ENCODE measurements at places on chromosomes 16 and 17.

DNA sequence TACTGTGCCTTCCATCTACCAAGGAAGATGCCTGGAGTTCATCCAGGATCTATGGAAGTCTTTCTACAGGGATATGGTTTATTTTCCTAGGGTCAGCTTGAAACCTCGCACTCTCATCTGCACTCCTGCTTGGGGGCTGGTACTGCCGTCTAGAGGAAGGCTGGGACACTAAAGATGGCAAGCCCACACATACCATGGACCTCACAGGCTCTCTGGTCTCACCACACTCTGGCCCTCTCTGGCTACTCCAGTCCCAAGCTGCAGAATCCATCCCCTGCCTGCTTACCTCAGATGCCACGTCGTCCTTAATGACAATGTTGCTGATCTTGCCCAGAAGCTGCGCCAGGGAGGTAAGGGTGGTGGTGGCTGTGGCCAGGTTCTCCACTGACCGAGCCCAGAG lies 2.1 kb upstream of the UNC119 start:
- no peak overlapping the region for H3K4me3 ChIP-seq
- H3K4me1 ChIP-seq, result peaks cover 42% of the 10 kb centered on the region
- peaks cover 60% of the 10 kb centered on the region for H3K36me3 ChIP-seq

DNA sequence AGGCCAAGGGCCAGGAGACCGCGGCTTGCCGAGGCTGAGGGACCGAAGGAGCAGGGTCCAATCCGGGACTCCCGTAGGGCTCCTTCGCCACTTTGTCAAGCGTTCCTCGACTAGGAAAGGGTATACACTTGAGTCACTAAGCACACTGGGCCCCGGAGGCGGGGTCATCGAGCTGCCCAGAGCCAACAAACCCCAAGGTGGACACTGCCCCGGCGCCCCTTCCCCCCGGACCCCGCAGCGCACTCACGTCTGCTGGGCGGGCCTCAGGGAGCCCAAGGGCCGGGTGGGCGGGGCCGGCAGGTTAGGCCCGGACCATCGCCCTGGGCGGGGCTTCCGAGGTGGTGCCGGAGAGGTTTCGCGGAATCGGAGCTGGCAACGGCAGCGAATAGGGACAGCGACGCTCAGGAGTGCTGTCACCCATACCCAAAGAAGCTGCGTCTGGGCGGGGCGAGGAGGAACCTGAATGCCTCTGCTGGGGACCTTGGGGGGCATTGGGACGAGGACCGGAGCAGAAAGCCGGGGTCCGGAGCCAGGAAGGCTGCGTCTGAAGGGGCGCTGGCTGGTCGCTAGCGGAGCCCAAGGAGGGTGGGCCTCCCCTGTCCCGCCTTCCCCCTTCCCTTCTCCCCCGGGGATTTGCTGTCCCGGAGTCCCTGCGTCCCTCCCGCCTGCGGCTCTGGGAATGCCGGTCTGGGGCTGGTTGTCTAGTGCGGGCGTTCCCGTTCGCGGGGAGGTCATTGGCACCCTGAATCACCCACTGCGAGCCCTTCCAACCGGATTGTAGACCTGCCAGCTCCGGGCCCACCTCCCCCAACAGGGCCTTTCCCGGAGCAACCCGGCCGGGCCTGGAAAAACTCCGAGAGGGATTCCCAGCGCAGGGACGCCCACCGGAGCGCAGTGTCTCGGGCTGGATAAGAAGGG lies 118.2 kb upstream of the SMURF2 start:
- DNase-seq, result peak; percentile 43
- peak overlapping the region; percentile 87 for H3K27ac ChIP-seq
- H3K4me1 ChIP-seq, result peaks cover 65% of the 10 kb centered on the region
- H3K4me3 ChIP-seq, result peak overlapping the region; percentile 72

GRCh38 chr16:84839054-84839453 lies 19.3 kb downstream of the CRISPLD2 start:
- no peak overlapping the region for H3K4me3 ChIP-seq
- H3K27ac ChIP-seq, result peak overlapping the region; percentile 36
- peaks cover 48% of the 10 kb centered on the region for H3K27me3 ChIP-seq
- peaks cover 14% of the 10 kb centered on the region for H3K36me3 ChIP-seq

DNA sequence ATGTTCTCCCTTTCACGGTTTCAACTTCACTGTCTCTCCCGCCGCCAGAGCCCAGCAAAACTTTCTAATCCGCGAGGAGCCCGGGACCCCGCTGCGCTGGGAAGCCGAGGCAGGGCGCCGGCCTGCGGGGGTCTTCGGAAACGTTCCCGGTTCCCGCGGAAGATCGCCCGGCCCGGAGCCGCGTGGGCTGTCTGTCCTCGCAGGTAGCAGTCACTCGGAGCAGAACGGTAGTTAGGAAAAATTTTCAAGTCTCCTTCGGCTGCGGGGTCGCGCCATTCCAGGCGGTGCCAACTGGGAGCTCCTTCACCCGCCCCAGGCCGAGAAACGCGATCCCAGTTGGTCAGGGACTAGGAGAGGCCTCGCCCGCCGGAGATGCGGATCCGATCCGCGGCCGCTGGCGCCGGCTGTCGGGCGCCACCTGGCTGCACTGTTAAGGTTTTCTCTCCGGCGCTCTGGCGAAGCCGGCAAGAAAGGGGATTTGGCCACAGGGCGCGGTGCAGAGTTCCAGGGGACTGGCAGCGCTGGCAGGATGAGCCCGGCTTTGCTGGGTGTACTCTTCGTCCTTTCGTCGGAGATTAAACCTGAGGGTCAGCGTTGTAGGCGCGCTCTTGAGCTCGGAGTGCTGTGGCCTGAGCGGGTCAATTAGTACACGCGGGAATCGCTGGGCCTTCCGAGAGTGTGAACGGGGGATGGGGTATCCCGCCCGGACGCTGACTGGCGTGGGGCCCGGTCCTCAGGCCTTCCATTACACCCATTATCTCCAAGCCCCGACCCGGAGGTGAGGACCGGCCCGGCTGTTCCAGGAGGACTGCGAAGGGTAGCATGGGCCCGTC lies 135.4 kb downstream of the KCNJ12 start:
- peak overlapping the region; percentile 77 for H3K4me3 ChIP-seq
- peaks cover 10% of the 10 kb centered on the region for H3K27me3 ChIP-seq
- peak; percentile 86 for DNase-seq
- peak overlapping the region; percentile 79 for H3K27ac ChIP-seq

DNA sequence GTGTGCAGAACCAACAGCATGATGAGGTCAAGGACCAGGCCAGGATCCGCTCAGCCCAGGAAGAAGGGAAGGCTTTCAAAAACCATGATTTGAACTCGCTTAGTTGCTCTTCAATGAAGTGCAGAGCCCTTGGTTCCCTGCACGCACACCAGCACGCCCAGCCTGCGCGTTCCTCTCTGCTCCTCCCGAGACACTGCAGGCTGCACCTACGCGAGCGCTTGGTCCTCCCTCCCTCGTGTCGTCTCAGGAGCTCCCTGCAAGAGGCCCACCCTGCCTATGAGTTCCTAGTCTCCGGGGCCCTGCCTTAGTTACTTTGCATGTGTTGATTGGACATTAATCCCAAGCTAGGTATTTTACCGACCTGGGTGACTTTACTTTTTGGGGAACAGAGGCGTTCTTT lies 132.9 kb upstream of the TNRC6C start:
- peaks cover 53% of the 10 kb centered on the region for H3K4me1 ChIP-seq
- H3K27me3 ChIP-seq, result no peaks in the 10 kb centered on the region
- no peak overlapping the region for H3K4me3 ChIP-seq
- no peaks in the 10 kb centered on the region for H3K36me3 ChIP-seq
- DNase-seq, result no peak
- H3K27ac ChIP-seq, result no peak overlapping the region

- H3K36me3 ChIP-seq, result peaks cover 21% of the 10 kb centered on the region
- no peak for DNase-seq
- no peaks in the 10 kb centered on the region for H3K27me3 ChIP-seq
- H3K4me1 ChIP-seq, result peaks cover 95% of the 10 kb centered on the region
- H3K27ac ChIP-seq, result no peak overlapping the region
These were observed 67.9 kb downstream of the CREBBP start for GRCh38 chr16:3812469-3813172.

DNA sequence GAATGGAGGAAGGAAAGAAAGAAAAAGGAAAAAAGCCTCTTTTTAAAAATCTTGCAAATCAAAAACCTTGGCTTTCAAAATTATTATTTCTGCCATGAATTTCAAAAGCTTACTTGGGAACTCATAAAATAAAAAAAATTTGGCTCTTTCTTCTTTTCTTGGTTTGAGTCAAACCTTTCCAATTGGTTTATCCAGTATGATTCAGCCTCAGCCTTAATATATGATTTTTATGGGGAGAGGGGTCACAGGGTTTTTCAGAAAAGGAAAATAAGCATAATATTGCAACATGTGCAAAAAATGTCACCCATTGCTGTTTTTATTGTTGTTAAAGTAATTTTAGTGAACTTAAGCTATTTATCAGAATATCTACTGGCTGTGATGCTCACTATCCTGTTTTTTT lies 31.2 kb upstream of the HAPSTR1 start:
- H3K36me3 ChIP-seq, result no peaks in the 10 kb centered on the region
- H3K4me1 ChIP-seq, result peaks cover 17% of the 10 kb centered on the region
- no peak for DNase-seq
- H3K4me3 ChIP-seq, result no peak overlapping the region

DNA sequence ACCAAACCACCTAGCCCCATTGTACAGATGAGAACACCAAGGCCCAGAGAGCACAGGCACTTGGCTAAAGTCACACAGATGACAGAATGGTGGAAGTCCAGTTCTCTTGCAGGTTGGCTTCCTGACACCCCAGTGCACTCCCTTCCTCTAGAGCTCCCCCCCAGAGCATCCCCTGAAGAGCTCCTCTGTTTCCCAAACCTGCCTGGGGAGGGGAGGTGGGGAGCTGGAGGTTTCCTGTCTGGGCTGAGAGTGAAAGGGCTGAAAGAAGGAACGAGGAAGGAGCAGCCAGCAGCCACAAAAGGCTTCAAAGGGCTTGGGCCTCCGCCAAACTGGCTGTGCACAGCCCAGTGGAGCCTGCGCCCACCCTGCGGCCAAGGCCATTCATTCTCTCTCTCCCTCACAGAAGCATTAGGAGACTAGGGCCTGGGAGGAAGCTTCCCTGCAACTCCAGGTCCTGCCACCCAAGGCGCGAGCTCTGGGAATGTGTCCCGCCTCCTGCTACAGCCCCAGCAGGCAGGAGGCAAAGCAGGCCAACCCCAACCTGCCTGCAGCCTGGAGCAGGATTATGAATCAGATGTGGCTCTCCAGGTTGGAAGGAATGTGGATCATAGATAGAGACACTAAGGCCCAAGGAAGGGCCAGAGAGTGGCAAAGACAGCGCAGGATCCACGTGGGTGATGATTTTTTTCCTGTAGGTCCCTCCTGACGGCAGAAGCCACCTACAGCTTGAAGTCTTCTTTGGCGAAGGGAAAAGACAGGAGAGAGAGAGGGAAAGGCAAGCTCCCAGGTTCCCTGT lies 913 bp downstream of the SLC13A5 start:
- peaks cover 19% of the 10 kb centered on the region for H3K4me1 ChIP-seq
- no peak for DNase-seq
- peak overlapping the region; percentile 58 for H3K4me3 ChIP-seq
- no peaks in the 10 kb centered on the region for H3K36me3 ChIP-seq

GRCh38 chr17:2023692-2024571 lies 1.2 kb downstream of the RTN4RL1 start:
- H3K27me3 ChIP-seq, result peaks cover 56% of the 10 kb centered on the region
- H3K4me1 ChIP-seq, result peaks cover 43% of the 10 kb centered on the region
- peak overlapping the region; percentile 16 for H3K27ac ChIP-seq
- H3K36me3 ChIP-seq, result no peaks in the 10 kb centered on the region
- H3K4me3 ChIP-seq, result peak overlapping the region; percentile 77

DNA sequence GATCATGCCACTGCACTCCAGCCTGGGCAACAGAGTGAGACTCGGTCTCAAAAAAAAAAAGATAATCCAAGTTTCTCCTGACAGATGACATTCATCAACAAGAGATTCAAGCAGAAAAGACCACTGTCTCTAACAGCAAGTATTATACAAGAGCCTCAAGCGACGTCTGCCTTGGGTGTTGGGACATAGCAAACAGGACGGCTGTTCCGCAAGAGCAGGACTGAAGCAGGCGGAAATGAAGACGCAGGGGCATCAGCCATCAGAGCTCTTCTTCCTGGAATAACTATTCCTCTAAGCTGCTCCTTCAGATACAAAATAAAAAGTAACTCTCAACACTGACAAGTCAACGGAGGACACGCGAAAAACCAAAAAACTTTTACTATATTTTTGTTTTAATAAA lies 54.0 kb downstream of the ANKRD11 start:
- no peak overlapping the region for H3K4me3 ChIP-seq
- H3K36me3 ChIP-seq, result no peaks in the 10 kb centered on the region
- H3K27ac ChIP-seq, result no peak overlapping the region
- H3K4me1 ChIP-seq, result peaks cover 91% of the 10 kb centered on the region
- no peak for DNase-seq

GRCh38 chr17:12619459-12620199 lies 46.1 kb upstream of the MYOCD start:
- no peaks in the 10 kb centered on the region for H3K27me3 ChIP-seq
- no peaks in the 10 kb centered on the region for H3K36me3 ChIP-seq
- no peak overlapping the region for H3K27ac ChIP-seq
- DNase-seq, result no peak

- no peak within 1 kb of the TSS for H3K4me3 ChIP-seq
- DNase-seq, result peak; percentile 56
- H3K27ac ChIP-seq, result no peak within 1 kb of the TSS
- no peaks in the 10 kb centered on the region for H3K4me1 ChIP-seq
These were observed at the start of gene ACSM5 for GRCh38 chr16:20409398-20410120. Gene ACSM5, plus strand, starts transcription at chr16:20409534. Its CDS starts 1,951 bp downstream, at chr16:20411485.

- H3K36me3 ChIP-seq, result peaks cover 58% of the 10 kb centered on the region
- peak overlapping the region; percentile 56 for H3K27ac ChIP-seq
- no peak overlapping the region for H3K4me3 ChIP-seq
These were observed 20.2 kb upstream of the ENDOV start for GRCh38 chr17:80394629-80395216.

GRCh38 chr16:2155977-2156848 lies 631 bp downstream of the TRAF7 start:
- H3K4me3 ChIP-seq, result peak overlapping the region; percentile 83
- no peak for DNase-seq
- H3K27ac ChIP-seq, result peak overlapping the region; percentile 89
- peaks cover 89% of the 10 kb centered on the region for H3K4me1 ChIP-seq

DNA sequence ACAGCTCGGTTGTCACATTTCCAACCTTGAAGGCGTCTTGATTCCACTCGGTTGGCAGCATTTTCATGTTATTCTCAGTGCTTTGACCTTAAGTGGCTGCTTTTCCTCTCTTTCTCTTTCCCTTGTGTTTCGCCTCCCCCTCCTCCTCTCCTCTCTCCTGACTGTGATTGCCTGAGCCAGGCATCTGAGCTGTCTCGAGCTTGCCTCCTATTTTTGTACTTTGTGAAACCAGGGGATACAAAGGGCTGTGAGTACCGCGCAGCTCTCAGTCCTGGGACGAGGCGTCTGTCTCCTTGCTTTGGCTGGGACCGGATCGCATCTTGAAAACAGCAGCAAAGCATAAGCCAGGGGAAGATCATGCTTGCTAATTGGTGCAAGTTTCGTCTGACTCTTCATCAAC lies 48.8 kb upstream of the SDK2 start:
- no peak for DNase-seq
- no peak overlapping the region for H3K27ac ChIP-seq
- no peaks in the 10 kb centered on the region for H3K4me1 ChIP-seq
- no peak overlapping the region for H3K4me3 ChIP-seq
- peaks cover 46% of the 10 kb centered on the region for H3K27me3 ChIP-seq

Measured in left ventricle myocardium inferior (tissue), 1 donor.